Large intestine (tissue), 12 donors: ENCODE measurements at places on chromosomes 5 and 9. TPM values are rescaled to one million over a fixed set of nuclear protein-coding genes. Genes with fewer than 3 reads are reported as not detected.
A peak's percentile ranks its signal among the peaks of the same experiment; 100 is the strongest.

Gene EDIL3
- 31.2 TPM for polyA plus RNA-seq

Gene EGFLAM
- polyA plus RNA-seq: 4.4 TPM

DNA sequence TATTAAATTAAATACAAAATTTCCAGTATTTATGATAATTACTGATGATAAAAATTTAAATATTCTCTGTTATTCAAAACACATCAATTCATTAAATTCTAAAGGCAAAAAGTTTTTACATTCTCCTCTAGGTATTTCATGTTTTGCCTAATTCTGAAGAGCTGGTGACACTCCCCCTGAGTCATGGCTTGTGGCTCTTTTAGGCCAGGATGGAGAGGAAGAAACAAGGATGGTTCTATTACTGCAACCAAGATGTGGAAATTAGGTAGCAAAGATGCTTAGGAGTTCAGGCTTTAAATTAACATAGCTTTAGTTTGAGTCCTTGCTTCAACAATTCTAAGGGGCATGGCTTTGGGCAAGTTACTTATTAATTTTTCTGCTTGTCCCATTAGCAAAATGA, 1295.8 kb downstream of the EFNA5 start:
- no peak for DNase-seq

Gene HMGCS1
- polyA plus RNA-seq: 179 TPM

DNA sequence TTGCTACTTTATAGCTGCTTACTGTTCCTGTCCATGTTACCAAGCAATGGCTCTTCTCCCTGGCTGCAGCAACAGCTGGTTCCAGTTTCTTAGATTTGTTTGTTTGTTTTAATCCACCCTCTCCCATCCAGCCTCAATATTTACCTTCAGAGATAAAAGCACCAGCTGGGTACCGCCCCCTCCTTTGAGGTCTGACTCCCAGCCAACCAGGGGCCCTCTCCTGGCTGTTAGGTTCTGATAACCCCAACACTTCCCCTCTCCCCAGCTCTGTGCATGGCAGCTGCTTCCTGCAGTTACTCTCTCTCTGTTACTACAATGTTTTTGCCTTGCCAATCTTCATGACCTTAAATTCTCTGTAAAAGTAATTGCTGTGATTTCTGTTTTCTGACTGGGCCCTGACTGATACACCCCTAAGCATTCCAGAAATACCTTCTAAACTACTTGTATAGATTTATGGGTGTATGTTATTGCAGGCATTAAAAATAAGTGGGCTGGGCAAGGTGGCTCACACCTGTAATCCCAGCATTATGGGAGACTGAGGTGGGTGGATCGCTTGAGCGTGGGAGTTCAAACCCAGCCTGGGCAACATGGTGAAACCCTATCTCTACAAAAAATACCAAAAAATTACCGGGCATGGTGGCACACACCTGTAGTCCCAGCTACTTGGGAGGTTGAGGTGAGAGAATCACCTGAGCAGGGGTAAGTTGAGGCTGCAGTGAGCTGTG, 2.6 kb upstream of the GCNT1 start:
- DNase-seq: peak; percentile 92

DNA sequence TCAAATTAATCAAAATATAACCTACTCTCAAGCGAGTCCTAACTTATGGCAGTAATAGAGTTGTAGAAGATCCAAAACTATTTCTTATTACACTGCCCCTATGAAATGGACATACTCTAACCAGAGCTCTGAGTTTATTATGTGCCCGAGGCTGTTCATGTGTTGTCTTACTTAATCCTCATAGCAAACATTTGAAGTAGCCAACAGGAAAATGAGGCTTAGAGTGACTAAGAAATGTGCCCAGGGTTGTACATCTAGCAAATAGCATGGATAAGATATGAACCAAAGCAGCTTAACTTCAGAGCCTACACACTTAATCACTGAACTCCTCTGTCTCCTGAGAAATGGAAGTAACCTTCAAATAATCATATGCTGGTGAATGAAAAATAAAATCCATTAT, 1551.7 kb downstream of the MAT2B start:
- DNase-seq: no peak

- DNase-seq: no peak
Observed at GRCh38 chr9:33850677-33851076, 33.7 kb downstream of the UBE2R2 start.

DNA sequence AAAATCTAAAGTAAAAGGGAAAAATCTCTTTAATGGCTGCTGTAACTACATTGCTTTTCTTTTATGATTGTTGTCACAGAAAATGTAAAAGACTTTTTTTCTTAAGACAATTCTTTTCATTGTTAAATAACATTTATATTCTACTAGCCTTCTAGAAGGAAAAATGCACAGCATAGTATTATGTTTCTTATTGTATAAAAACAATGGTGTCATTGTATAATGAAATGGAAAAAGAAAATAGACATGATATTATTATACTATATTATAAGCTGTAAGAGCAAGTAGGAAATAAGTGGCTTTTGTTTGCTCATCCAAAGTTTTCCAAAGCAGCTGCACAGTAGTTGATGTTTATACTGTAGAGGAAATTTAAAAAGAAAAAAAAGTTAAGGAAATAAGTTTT, 1021.7 kb downstream of the EFNA5 start:
- no peak for DNase-seq

- DNase-seq: no peak
Observed at GRCh38 chr5:171107669-171108068, 201.4 kb upstream of the TLX3 start.

GRCh38 chr5:170471551-170472178, 32.2 kb upstream of the KCNIP1 start:
- no peak for DNase-seq

- DNase-seq: no peak
Observed at GRCh38 chr9:112863746-112864145, 26.9 kb downstream of the SLC46A2 start.

DNA sequence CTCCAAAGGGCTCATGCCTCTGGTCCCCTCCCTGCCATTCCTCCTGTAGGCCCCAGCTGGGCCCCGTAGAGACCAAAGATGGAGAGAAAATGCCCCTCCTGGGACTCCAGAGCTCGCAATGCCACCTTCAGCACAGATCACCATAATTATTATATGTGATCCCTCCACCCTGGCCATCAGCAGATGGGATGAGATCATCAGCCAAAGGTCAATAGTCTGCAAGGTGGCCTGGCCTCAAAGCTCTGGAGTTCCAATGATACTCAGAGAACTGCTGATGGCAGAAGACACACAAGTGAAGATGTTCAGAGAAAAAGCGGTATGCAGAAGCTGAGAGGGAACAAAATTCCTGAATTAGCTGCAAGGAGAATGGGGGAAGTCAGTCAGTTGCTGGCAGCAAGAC, 5.0 kb downstream of the RPP25L start:
- peak; percentile 82 for DNase-seq

Gene PCDHB4
- 1.6 TPM for polyA plus RNA-seq

- DNase-seq: peak; percentile 83
Observed at GRCh38 chr5:160657622-160658458, 194.2 kb downstream of the ATP10B start.

DNA sequence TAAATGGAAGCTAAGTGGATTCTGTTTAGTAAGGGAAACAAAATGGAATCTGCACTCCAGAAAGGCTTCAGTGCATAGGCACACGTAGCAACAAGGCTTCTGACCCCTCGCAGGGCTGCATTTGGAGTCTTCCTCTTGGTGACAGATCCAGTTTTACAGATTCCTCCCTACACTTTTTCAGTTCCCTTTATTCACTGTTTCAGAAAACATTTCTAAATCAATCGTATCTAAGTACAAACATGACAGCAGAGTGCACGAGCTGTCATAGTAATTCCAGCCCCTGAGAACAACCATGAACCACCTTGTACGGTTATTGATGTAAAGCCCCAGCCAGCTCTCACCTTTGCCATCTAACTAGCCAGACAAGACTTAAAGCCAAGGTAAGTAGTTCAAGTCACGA, 491.6 kb downstream of the SEMA5A start:
- DNase-seq: no peak

Gene FOXD4L4
- 0.03 TPM for polyA plus RNA-seq

DNA sequence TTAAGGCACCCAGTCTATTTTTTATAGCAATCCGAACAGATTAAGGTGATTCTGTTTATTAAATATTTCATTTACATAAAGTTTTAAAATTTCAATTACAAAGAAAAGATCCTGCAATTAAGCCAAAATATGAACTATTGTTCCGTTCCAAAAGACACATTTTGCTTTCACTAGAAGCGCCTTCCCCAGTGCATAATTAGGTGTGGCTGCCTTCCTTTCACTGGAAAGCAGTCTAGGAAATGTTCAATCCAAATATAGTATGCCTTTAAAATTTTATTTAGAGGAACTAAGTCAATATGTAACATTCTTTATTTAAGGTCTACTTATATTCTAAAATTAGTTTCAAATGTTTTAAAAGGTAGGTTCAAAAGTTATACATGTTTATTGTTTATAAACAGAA, 7.6 kb downstream of the CTNNAL1 start:
- no peak for DNase-seq
